Cardiac septum (tissue), 1 donor: ENCODE measurements at places on chromosomes 1 and 21.

DNA sequence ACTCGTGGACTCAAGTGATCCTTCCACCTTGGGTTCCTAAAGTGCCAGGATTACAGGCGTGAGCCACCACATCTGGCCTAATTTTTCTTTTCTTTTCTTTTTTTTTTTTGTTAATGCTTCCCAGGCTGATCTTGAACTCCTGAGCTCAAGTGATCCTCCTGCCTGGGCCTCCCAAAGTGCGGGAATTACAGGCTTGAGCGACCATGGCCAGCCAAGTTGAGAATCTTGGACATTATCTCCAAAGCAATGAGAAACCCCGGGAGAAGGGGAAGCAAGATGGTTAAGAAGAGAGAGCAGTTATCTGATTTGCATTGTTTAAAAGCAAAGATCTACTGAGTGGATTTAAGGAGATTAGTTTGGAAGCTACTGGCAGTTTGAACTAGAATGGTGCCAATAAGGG, 9.1 kb downstream of the HIPK1 start:
- DNase-seq: no peak

DNA sequence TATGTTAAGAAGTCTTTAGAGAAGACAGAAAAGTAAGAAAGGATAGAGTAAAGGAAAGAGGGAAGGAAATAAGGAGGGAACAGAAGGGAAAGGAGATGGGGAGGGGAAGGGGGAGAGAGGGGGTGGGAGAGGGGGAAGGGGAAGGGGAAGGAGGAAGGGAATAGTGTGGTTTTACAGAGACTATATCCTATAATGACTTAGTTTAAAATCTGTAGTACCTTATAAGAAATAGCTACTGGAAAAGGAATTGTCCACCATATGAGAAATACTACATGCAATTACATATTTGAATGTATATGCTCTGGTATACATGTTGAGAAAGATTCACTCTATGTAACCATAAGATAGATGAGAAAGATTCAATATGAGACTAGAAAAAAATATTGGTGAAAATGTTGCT, 1042.3 kb downstream of the BRINP3 start:
- DNase-seq: no peak

GRCh38 chr1:183806125-183806524, 1.2 kb downstream of the RGL1 start:
- DNase-seq: no peak

DNA sequence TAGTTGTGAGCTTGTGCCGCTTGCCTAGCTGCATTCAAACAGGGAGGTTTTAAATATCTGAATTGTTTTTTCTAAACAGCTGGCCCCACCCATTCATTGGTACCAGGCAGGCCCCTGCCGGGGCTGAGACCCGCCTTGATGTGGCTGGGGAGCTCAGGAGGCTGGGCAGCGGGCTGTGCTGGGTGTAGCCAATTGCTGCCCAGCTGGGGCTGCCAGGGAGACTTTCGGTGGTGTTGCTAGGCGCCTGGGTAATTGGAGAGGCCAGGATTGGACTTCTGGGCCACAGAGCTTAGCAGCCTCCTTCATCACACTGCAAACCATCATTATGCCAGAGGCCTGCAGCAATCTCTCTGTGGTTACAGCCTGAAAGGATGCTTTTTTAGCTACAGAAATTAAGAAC, 12.2 kb downstream of the RHBDL2 start:
- no peak for DNase-seq

GRCh38 chr1:224644553-224645154, 28.5 kb downstream of the CNIH3 start:
- DNase-seq: no peak

DNA sequence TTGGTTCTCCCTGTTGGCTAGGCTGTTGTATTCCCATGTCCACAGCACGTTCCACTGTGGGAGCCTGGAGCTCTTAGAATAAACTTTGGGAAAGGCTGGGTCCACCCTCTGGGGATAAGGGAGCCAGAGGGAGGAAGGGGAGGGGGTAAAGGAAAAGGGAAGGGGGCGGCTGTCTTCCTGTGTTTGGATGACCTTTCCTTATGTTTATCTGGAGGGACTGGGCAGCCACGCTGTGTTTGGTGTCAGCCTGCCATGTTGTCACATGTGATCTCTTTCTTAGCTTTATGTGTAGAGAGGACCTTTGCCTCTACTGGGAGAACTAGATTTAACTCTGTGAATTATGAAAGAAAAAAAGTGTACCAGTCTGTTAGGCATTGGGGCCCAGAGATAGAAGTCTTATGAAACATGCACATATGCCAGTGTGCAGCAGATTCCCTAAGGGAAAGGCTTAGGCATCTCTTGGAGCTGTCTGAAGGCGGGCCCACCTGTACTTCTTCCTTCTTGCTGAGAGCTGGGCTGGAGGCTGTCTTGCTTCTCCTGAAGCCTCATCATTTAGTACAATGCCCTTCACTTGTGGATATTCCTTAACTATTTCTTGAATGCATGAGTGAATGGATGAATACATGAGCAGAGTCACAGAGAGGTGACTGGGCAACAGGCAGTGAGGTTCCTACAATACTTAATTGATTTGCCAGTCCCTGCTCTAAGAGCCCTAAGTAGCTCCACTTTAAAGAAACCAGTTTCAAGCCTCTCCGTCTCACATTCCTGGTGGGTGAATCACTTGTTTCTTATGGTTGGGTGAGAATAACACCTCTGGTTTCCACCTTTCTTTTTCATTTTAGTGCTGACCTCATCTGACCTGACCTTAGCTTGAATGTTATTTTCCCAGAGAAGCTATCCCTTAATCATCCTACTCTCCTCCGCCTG, 62.5 kb upstream of the ARHGAP29 start:
- no peak for DNase-seq

DNA sequence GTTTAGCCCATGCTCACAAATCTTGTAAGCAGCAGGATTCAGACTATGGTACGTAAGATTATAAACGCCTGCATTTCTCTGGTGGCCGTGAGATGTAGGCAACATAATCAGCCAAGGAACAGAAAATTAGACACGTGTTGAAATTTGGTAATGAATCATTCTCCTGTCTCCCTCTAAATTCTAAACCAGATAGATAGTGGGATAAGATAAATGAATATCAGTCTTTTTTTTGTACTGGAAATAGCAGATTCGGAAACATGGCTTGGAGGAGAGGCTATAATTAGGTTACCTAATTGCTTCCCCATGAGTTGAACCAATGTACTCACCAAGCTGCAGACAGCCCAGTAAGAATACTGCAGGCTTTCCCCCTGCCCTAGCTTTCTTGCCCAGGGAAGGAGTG, 172.3 kb downstream of the TGFB2 start:
- no peak for DNase-seq

DNA sequence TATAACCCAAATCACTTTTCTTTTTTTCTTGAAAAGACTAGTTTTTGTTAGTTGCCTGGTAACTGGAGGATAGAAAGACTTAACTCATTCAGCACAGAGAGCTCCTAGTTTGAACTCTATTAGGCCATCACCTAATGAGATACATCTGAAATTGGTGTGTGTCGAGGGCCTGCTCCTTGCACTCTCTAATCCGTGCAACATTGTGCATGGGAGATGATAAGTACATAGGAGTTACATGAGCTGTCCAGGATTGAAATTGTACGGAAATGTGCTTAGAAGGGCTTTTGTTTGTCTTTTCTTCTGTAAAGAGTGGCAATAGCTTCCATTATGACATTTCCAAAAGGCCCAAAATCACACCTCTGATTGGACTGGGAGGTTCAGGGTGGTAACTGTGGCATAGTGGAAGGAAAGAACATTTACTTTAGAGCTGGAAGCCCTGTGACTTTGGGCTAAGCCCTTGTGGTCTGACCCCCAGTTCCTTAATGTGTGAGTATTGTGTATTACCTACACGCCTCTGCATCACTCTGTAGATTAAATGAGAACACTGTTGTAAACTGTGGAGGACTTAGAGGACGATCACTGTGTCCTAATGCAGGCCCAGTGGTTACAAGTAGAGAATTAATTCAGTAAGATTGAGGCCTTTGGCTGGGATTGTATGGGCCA, 71.2 kb downstream of the FGGY start:
- DNase-seq: no peak

DNA sequence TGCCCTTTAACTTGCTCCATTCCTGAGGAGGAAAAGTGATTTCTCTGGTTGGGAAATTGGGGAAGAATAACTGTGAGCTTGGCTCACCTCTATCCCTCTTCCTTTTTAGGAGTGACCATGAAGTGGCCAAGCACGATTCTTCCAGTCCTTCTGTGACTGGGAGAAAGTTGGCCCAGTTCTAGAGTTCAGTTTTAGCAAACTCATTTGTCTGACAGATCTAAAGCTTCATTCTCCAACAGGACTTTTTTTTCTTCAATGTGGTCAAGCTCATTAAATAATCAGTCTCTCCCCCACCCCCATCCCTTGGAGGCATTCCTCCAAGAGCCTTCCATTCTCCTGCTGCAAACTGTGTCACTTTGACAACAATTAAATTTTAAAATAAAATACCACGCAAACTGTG, 6.4 kb upstream of the AGL start:
- no peak for DNase-seq

GRCh38 chr1:60857851-60858250, 224.5 kb upstream of the NFIA start:
- no peak for DNase-seq

GRCh38 chr1:160550572-160551034, 27.5 kb upstream of the SLAMF6 start:
- DNase-seq: no peak

- DNase-seq: no peak
Measured at GRCh38 chr1:1196431-1197187, 9.8 kb downstream of the TNFRSF18 start.

- DNase-seq: no peak
Measured at GRCh38 chr1:200872446-200873115, at the start of gene GPR25. GPR25 (plus strand) TSS chr1:200872981; CDS start chr1:200873038, 57 bp downstream.

DNA sequence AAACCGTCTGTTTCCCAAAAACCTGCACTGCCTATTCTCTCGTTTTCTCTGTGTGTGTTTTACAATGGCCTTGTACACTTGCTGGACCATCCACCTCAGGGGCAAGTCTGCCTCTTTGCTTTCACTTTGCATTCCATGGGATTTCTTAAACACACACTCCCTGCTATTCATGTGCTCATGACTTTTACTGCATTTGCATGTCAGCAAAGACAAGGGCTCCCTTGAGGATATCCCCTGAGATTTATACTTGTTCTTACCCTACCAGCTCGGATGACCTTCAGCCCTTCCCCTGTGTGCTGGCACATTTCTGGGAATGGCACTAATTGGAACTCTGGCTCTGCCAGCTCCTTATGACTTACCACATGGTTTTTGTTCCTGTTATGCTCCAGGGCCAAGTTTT, 386.9 kb downstream of the AMY1C start:
- no peak for DNase-seq

DNA sequence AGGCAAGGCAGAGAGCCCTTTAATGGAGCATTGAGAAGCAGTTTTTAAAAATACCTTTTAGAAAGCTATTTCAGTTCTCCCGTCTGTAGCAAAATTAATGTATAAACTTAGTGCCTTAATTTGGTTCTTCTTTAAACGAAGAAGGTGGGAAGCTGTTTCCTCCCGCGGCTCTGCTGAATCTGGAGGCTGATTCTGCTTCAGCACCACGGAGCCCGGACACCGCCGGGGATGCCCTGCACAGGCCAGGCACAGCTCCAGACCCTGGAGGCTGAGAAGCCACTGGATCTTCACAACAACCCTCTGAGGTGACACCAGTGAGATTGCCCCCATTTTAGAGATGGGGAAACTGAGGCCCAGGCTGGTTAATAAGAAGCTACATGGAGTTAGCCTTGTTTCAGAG, 175.8 kb upstream of the VAMP3 start:
- DNase-seq: peak; percentile 36
